ENCODE measurements at places on chromosomes 2 and 18.
A peak's percentile ranks its signal among the peaks of the same experiment; 100 is the strongest.

- no peak for DNase-seq
Measured at GRCh38 chr2:1658394-1659151, 85.7 kb downstream of the PXDN start.

- peak; percentile 4 for DNase-seq
Measured at GRCh38 chr2:974054-974453, 23.4 kb downstream of the SNTG2 start.

GRCh38 chr18:63979409-63979920, 9.6 kb downstream of the SERPINB8 start:
- peak; percentile 64 for DNase-seq

DNA sequence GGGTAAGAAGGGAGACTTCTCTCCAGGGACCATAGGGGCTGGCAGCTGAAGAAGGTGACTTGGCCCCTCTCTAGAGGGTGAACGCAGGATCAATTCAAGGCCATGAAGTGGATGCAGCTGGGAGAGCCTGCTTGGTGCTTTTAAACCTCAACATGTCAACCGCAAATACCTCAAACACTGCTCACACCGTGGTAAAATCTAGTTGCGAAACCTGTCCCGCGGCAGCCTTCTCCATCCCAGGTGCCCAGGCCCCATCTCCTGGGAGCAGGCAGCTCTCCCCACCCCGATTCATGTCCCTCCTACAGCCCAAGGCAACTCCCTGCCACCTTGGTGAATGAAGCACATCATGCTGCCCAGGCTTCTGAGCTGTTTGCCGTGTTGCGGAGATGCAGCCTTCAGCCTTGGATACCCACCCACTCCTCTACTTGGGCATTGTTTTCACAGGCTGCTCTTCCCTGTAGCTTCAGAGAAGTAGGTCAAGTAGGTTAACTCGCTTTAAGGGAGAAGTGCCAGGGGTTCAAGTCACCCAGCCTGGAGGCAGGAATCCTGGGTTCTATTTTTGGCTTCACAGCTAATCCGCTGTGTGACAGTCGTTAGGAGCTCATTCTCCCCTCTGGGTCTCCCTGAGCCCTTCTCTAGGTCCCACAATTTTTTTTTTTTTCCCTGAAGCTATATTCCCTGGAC, 6.2 kb upstream of the EFR3B start:
- DNase-seq, result no peak

GRCh38 chr18:11064106-11064505, 85.3 kb downstream of the PIEZO2 start:
- DNase-seq, result no peak

DNA sequence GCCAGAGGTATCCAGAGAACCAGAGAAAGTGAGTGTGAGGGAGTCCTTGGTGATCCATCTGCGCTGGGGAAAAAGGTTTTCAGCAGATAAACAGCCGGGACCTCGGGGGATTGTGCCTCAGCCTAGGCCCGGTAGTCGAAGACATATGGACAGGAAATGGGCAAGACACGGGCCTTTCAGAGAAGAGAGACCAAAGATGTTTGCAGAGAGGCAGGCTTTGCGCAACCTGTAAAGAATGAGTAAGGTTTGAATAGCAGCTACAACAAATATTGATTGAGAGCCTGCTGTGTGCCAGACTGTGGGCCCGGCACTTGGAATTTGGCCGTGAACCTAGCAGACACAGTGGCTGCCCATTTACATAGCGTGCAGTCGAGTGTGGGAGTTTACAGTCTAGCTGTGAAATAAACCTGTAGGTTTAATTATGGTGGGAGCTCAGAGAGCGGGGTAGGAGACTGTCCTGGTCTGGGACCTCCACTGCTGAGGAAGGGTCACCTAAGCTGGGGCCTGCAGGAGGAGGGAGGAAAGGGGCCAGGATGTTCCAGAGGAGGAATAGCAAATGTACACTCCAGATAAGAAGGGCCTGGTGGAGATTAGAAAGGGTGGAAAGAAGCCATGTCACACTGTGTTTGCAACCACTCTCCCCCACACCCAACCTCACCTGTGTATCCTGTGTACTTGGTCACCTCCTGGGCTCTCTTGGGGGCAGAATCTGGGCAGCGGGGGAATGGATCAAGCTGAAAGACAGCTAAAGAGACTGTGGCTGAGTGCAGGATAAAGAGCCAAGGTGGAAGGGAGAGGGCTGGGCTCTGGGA, 3.0 kb downstream of the SH2D6 start:
- DNase-seq, result no peak

DNA sequence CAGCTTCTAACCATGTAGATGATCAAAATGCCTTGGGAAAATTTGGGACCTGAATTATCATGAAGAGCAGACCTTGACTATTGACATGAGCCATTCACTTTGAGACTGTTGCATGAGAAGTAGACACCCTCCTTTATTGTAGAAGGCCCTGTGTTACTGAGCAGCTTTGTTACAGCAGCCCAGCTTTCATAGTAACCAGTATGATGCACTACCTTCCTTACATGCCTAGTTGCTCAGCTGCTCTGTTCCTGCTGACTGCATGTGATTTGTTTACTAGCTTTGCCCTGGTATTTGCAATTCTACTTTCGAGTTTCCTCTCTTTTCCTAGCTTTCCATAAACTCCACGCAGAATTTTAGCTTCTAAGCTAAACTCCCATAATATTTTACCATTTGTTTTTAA, 11.2 kb upstream of the FN1 start:
- DNase-seq, result no peak

- DNase-seq, result no peak
Measured at GRCh38 chr2:143685421-143686078, 556.3 kb downstream of the ARHGAP15 start.

GRCh38 chr2:147632198-147632597, 212.6 kb upstream of the ACVR2A start:
- no peak for DNase-seq

- DNase-seq, result no peak
Measured at GRCh38 chr2:226647621-226648518, 151.8 kb downstream of the IRS1 start.

DNA sequence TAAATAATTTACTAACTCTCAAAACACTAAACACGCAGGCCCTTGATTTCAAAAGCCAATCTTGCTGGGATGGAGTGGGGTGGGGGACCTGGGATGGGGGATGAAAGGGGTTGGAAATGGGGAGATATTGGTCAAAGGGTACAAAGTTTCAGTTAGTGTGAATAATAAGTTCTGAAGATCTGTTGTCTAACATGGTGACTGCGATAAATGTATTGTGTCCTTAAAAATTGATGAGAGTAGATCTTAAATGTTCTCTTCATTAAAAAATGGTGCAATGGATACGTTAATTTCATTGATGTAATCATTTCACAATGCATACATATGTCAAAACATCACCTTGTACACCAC, 505 bp upstream of the ACYP2 start:
- DNase-seq, result no peak

GRCh38 chr2:36371070-36371874, 15.7 kb downstream of the CRIM1 start:
- no peak for DNase-seq

GRCh38 chr18:79610461-79611039, 69.1 kb upstream of the CTDP1 start:
- DNase-seq, result no peak

DNA sequence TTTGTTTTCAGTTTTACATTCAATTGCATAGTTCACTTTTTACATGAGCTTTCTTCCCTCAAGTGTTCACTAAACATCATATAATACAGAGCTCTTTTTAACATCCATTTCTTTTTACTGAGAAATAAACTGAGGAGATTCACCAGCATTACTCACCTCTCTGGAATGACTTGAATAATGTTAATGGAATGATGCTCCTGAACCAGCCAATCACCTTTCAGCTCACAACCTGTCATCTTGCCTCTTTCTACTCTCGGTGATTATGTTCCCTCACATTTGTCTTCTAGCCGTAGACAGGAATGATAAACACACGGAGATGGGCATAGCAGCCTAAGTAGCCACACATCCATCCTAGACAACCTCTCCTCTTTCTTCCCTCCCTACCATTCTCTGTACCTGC, 301.7 kb downstream of the PAX3 start:
- no peak for DNase-seq

- peak; percentile 18 for DNase-seq
Measured at GRCh38 chr2:217993817-217994463, 8.9 kb downstream of the TNS1 start.

GRCh38 chr2:21761361-21761760, 637.6 kb downstream of the TDRD15 start:
- no peak for DNase-seq

- no peak for DNase-seq
Measured at GRCh38 chr18:46393230-46393629, 263.8 kb downstream of the LOXHD1 start.

- DNase-seq, result peak; percentile 12
Measured at GRCh38 chr2:224449212-224450147, 47.6 kb upstream of the FAM124B start.

DNA sequence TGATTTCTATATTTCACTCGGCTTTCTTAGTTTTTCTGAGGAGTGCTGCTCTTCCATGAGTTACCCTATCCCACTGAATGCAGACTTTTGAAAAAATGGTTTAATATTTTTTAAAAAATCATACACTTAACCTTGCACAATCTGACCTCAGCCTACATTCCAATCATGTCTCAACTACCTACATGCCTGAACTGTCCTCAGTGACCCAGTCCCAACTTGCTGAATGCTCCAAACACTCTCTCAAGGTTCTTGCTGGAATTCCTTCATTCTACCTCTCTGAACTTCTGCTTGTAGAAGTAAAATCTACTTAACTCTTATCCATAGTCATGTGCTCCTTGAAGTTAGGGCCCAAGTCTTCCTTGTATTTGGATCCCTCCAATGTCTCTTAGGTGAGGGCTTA, 181.6 kb downstream of the XIRP2 start:
- no peak for DNase-seq

- no peak for DNase-seq
Measured at GRCh38 chr2:47295131-47295980, 107.6 kb upstream of the MSH2 start.

Measured in CD4-positive, alpha-beta T cell treated with Interleukin-2 at 100 ng/mL for 4 hours (primary cell).